Activated CD4-positive, alpha-beta memory T cell treated with anti-CD3 and anti-CD28 coated beads for 36 hours (primary cell): ENCODE measurements at places on chromosomes 6 and 20. TPM values are rescaled to one million over a fixed set of nuclear protein-coding genes. Genes with fewer than 3 reads are reported as not detected.

The ID4 gene
- not detected for total RNA-seq

DNA sequence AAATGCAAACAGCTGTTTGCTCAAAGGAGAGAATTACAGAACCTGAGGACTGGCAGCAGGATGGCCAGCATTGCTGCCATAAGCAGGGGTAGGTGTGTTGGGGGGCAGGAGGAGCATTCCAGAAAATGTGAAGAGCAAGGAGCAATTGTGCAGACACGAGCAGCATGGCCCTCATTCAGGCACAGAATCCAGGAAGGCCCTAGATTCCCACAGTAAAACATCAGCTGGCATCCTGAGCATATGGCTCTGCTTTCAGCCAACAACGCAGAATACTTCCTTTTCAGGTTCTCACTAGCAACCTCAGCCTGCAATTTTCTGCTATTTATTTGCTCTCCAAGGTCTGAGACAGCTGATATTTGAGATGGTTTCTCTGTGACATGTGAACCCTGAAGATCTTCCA lies 243.4 kb upstream of the POU3F2 start:
- H3K4me1 ChIP-seq = no peaks in the 10 kb centered on the region
- H3K27me3 ChIP-seq = no peaks in the 10 kb centered on the region
- no peaks in the 10 kb centered on the region for H3K36me3 ChIP-seq
- DNase-seq = no peak
- H3K4me3 ChIP-seq = no peak overlapping the region
- H3K27ac ChIP-seq = no peak overlapping the region

The CST7 gene
- total RNA-seq = 83.1 TPM

- no peak overlapping the region for H3K27ac ChIP-seq
- no peak for DNase-seq
- no peak overlapping the region for H3K4me3 ChIP-seq
- H3K4me1 ChIP-seq = no peaks in the 10 kb centered on the region
These were observed 14.0 kb downstream of the CST3 start for GRCh38 chr20:23623666-23624323.

The ABHD16B gene
- total RNA-seq = not detected

- peaks cover 2% of the 10 kb centered on the region for H3K4me1 ChIP-seq
- no peak for DNase-seq
- peaks cover 36% of the 10 kb centered on the region for H3K27me3 ChIP-seq
- no peak overlapping the region for H3K27ac ChIP-seq
These were observed 979 bp upstream of the MOCS1 start for GRCh38 chr6:39935241-39935640.

DNA sequence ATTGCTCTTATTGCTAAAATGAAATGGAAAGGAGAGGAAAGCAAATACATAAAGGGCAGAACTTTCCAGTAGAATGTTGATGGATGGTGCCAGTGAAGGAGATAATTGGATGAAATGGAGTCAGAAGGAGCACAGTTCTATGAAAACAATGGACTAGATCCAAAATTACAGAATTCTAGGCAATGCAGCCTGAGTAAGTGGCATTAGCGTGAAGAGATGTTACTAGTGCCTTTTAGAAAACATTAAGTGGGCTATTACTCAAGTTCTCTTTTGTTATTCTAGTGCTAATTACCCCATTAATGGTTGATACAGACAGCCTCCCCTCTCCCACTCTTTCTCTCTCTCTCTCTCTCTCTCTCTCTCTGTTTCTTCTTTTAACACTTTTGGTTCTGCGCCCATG lies 209.5 kb upstream of the RGS17 start:
- no peak for DNase-seq
- H3K4me3 ChIP-seq = no peak overlapping the region
- no peak overlapping the region for H3K27ac ChIP-seq
- no peaks in the 10 kb centered on the region for H3K36me3 ChIP-seq
- no peaks in the 10 kb centered on the region for H3K27me3 ChIP-seq
- H3K4me1 ChIP-seq = no peaks in the 10 kb centered on the region
